GM13976 (cell line): ENCODE measurements at places on chromosomes 5 and 9.

GRCh38 chr5:63564789-63565188 is 397.5 kb downstream of the HTR1A start:
- DNase-seq: no peak

DNA sequence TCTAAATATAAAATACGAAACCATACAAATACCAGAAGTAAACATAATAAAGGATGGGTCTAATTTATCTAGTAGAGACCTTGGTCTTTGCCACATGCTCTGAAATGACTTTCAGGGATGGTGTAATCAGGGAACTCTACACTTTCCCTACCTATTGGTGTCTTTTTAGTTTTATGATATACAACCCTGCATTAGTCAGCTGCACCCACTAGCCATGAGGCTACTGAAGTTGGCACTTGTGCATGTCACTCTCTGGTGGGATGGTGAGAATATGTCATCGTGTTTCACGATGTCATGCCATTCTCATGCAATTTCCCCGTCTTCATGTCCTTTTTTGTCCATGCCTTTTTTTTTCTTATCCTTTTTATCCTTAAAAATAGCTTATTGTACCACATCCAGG is 234.9 kb upstream of the ACTBL2 start:
- no peak for DNase-seq

DNA sequence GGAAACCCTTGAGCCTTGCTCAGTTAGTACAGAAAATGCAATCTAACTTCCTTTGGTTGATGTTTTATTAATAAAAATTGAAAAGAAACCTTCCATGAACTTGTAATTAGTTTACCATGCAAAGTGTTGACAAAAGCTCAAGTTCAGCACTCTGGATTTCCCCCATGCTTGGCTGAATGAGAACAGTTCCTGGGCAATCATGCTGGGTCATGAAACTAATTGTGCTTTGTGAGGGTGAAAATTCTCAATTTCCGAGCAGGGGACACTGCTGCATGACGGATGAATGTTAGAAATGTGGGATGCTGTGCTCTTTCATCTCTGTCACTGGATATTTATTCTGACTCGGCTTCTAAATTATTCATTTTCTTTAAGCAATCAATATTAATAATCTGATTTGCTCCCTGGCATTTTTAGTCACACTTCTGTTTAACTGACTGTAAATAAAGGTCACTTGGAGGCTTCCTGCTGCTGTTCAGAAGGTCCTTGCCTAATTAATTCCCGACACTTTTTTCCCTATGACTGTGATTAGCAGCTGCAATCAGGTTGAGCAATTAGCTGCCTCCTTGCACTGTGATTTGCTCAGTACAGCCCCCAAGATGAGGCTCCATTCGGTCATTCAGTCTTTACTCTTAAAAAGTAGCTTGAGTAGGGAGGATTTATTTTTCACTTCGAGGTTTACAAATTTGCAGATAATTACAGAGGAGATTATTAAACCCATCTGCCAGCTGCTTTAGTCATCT is 678.1 kb upstream of the ZNF608 start:
- DNase-seq: no peak

GRCh38 chr5:124285733-124286132 is 460.7 kb downstream of the ZNF608 start:
- no peak for DNase-seq

DNA sequence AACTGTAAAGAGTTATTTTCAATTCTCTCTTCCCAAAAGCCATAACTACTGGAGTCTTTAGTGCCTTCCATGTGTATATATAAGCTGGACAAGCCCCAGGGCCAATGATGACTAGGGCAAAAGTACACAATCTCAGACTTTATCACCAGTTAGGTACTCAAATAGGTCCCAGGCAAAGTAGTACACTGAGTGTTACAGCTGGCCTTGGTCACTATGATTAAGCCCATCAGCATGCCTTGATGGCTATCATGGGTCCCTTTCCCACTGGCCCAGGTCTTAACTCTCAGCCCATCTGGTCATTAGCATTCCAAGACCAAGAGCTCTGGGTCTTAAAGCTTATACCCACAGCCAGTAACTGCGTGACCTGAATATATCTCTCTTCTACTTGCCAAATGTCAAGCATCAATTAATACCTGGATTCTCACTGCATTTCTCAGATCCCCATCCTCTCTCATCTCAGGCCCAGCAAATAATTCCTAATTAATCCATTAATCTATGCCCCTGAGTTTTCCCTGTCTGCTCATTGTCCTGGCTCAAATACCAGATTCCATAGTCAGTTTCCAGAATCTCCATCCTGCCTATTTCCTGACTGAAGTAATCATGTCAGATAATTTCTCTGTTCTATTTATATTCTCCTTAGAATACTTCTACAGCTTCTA is 62.3 kb downstream of the NR6A1 start:
- no peak for DNase-seq

- DNase-seq: no peak
Measured at GRCh38 chr5:152532714-152533113, 127.6 kb upstream of the NMUR2 start.

DNA sequence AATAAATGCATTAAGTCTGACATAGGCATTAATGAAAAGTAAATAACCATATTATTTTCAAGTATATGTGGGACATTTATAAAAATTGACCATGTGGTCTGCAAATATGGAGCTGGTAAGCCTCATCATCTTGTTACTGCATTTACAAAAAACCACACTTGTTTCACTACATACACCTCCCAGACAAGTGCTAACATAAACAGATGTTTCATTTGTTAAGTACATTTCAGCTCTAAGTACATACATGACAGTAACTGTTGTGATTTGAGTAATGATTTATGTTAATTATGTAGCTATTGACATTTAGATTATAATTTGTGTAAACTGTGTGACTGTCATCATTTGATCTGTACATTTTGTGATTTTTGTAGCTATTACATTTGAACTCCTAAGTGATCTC is 13.9 kb downstream of the IDNK start:
- DNase-seq: no peak

GRCh38 chr5:180604271-180604670 is 13.0 kb upstream of the SCGB3A1 start:
- DNase-seq: no peak

DNA sequence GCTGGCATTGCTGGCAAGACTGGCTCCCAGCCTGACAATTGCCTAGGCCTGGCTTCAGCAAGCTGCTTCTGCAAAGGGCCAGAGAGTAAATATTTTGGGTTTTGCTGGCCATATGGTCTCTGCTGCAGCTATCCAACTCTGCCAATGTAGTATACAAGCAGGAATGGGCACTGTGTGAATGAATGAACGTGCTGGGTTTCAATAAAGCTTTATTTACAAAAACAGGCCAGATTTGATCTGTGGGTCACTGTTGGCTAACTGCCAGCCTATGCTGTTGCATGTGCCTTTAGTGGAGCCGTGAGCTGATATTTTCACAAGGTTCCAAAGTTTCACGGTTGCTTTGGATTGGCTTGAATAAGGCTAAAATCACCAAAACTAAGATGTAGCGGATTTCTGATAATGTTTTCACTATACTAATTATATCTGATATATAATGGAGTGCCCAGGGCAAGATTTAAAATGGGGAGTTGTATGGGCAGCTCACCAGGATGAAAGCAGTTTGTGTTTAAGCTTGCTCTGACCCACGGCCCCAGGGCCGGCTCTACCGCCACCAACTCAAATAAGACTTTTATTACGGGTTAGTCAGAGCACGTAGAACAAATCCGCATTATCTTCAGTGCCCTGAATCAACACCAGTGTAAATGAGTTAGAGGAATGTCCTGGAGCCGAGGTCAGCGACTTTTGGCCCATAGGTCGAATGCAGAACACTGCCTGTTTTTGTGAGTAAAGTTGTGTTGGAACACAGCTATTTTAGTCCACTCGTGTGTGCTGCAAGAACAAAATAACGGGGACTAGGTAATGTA is 98.6 kb upstream of the DAP start:
- no peak for DNase-seq

DNA sequence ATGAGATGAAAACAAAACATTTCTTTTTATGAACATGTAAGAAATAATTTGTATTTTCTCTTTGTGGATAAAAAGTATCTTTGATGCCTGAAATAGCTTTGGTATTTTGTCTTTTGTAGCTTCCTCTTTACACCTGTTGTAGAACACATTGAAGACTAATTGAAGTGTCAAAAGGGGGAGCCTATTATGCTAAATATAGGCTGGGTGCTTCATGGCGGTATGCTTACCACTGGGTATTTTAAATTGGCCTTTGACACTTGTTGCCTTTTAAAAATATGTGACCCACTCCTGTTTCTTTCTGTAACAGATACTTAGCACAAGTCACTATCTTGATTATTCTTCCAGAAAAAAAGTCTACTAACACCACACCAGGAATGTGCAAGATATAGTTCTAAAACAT is 226.4 kb downstream of the KIAA0825 start:
- DNase-seq: no peak

GRCh38 chr5:91162534-91163381 is 220.4 kb downstream of the ARRDC3 start:
- DNase-seq: peak; percentile 48
